Iris pigment epithelial cell (primary cell): ENCODE measurements at places on chromosomes 3 and 15.
A peak's percentile ranks its signal among the peaks of the same experiment; 100 is the strongest.

- DNase-seq = peak; percentile 100
Measured at GRCh38 chr3:156535162-156535627, 19.7 kb downstream of the SSR3 start.

DNA sequence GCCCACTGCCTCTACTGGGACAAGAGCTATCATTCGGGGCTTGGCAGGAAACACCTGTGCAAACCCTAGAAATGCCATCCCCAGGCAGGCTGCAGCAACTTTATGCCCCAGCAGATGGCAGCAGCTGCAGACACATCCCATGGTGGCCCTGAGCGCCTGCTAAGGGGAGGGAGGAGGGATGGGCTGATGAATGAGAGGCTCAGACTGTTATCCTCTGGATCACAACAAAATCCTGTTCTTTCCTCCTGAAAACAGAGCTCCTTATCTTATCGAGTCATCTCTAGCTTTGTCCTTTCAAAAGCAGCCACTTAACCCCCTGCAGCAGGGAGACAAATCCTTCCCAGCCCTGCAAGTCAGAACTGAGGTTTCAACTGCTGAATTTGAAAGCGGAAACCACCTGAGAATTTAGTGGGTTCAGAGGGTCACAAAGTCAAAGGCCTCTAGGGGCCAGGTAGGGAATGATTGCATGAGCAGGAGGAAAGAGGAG, 90.6 kb upstream of the PROK2 start:
- DNase-seq = peak; percentile 69

GRCh38 chr3:14242490-14243311, 64.1 kb downstream of the LSM3 start:
- DNase-seq = no peak

DNA sequence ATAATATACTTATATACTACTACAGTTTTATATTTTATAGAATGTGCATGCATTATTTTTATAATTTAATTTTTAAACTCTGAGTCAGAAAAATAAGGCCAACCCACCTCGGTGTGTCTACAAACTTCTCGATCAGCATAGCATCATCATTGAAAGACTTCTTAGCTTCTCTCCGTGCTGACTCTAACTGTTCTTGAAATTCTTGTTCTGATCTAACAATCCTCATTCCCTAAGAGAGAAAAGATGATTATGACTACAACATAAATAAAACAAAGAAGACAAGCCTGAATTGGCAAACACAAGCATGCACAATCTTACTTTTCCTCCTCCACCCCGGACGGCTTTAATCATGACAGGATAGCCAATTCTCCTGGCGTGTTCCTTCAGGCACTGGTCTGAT, 28.4 kb downstream of the MCCC1 start:
- DNase-seq = no peak

GRCh38 chr3:61715886-61716527, 154.6 kb downstream of the PTPRG start:
- no peak for DNase-seq

GRCh38 chr3:177263615-177264368, 66.5 kb upstream of the TBL1XR1 start:
- peak; percentile 42 for DNase-seq

DNA sequence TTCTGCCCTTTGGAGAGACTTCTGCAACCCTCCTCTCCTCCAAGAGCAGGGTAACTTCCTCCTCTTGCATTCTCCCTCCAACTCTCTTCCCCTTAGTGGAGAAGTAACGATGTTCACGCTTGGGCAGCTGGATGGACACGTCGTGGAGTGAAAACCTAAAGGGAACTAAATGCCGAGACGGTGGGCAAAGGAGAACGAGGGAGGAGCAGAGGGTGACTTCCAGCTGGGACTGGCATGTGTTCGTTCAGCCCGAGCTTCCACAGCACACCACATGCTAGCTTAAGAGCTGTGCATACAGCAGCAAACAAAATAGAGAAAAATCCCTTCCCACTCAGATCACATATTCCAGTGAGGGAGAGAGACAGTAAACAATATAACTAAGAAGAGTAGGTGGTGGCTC, 179.8 kb downstream of the SLCO3A1 start:
- DNase-seq = no peak

- DNase-seq = peak; percentile 31
Measured at GRCh38 chr3:40312661-40313226, 3.2 kb downstream of the EIF1B start.

GRCh38 chr3:185371306-185372074, 8.6 kb downstream of the MAP3K13 start:
- DNase-seq = no peak

- DNase-seq = peak; percentile 91
Measured at GRCh38 chr15:74790080-74790916, 8.4 kb downstream of the CSK start.

DNA sequence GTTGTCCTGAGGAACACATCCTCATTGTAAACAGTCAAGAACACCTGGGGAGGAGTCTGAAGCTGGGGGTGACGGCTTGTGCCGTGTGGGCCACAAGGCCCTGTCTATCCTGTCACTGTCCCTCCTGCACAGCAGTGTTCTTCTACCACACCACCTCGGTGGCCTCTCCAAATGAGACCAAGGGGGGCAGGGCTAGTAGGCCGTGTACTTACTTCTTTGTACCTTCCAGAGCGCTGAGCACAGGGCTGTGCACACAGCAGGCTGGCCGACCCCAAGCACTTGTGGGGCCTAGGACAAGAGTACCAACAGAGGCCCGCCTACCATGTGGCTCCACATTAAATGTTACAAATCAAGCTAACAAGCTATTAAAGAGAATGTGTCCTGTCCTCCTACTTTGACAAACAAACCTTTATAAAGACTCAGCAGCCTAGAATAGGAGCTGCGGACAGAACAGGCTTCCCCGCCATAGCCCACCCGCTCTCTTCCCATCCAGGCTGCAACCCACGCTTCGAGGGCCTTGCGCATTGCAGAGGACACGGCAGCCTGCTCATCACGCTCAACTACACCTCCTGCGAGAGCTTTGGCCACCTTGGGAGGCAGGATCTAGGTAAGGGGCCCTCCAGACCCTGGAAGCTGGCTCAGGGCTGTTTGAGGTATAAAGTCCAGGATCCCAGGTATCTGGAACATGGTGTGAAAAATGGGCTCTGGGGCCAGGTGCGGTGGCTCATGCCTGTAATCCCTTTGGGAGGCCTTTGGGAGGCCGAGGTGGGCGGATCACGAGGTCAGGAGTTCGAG, 30.5 kb downstream of the MELTF start:
- no peak for DNase-seq

DNA sequence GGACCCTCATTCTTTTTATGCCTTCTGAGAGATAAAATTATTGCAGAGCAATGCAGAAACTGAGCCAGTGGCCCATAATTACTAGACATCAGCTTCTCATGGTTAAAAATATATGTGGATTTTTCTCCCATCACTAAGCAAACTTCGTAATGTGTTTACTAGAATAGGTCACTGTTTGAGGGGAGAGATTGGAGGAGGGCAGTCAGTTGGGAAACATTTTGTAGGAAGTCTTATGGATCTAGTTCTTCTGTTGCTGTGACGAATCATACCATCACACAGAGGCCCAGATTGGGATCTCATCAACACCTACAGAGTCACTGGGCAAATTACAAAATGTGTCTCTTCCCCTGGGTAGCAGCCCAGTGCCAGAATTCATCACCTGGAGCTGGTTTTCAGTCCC, 81.4 kb downstream of the PDE8A start:
- DNase-seq = no peak

DNA sequence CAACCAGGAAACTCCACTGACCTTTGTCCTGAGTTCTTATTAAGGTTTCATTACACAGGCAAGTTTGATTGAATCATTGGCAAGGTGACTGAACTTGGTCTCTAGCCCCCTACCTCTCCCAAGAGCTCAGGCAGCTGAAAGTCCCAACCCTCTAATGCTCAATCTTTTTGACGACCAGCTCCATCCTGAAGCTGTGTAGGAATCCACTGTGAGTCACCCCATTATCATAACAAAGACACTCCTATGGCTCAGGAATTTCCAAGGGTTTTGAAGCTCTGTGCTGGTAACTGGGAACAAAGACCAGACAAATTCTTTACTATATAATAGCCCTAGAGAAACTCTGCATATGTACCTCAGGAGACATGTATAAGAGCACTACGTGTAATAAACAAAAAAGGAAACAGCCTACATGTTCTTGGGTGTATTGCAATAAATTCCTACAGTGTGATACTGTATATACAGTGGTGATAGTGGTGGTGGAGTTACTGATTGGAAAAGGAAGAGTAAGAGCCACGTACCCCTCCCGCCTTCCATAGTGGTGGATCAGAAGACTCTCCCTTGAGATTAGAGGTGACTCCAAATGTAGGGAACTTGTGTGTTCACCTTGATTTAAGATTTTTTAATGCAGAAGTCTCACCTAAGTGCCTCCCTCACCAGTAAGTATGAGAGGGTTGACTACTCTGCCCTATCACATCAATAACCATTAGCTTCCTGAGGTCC, 116.6 kb downstream of the ST8SIA2 start:
- no peak for DNase-seq

DNA sequence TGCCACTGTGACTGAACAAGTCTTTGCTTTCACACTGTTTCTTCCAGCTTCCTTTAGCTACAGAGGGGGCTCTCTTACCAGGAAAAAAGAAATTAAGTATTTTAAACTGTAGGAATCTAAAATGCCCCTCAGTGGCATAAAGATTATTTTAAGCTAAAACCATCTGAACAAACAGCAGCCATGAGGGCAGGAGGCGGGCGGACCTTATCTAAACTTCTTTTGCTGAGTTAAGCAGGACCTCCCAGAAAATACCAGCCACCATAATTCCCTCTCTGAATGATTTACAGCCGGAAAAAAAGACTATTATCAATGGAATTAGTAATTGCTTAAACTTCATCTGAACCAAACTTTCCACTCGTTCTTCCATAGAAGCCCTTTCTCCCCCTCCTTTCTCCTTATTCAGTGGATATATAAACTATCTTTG, 5.2 kb upstream of the TOPAZ1 start:
- DNase-seq = no peak

DNA sequence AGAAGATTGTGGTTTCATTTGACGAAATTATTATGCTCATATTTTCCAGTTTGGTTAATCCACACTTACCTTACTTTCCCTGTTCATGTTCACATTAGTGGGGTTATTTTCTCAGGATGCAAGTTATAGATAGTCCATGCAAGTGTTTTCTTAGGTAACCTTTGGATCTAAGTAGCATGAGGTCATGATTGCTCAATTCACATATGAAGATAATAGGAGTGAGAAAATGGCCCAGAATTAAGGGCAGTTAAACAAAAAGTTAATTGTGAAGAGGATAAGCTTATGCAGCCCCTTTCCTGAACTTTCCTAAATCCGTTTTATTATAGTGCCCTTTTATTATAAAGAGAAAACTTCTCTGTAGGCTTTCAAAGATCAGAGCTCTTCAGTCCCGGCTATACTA, 83.4 kb downstream of the CD200R1L start:
- no peak for DNase-seq

- peak; percentile 79 for DNase-seq
Measured at GRCh38 chr15:66997212-66997611, 68.2 kb upstream of the SMAD3 start.

DNA sequence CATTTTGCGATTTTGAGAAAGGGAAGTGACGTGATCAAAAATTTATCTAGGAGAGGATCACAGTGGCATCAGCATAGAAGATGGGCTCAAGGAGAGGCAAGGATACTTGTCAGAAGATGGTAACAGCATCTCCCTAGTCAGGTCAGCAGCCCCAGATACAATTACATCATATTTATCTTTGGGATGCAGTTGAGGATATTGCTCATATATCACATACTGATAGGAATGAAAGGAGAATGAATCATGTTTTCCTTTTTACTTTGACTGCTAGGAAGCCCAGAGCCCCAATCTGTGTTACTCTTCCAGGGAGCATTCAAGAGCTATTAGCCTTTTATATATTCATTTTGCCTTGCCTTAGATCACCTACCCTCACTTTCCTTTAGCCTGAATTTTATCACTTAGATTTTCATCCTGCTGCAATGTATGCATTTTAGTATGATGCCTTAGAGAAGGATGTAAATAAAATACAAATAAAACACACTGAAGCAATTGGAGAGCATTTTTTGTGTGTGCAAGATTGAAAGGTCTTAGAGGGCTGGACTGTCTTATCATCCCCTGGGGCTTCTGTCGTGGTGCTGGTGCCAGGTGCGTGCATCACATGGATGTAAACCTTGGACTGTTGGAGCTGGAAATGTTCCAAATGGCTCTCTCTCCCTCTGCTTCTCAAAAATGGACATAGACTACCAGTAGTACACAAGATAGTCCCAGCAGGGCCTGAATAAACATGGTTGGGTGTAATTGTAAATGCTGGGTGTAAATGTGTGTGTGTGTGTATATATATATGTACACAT, 40.3 kb downstream of the CORO2B start:
- DNase-seq = peak; percentile 79

DNA sequence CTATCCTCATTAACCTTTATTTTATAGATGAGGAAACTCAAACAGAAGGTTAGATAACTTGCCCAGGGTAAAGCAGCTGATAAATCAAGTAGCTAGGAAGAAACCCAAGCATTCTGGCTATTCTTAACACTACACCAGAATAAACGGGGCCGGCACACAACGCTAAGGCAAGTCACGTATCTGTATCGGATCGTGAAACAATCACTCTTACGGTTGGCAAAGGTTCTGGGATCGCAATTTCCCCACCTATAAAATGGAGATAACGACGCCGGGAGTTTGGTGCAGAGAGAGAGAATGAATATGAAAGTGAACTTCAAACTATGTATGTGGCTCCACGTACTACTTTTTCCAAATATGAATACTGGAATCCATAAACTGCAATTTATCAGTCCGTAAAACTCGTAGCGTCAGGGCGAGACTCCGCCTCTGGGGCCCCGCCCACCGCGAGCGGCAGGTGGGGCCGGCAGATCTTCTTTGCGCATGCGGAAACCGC, 252 bp upstream of the ARMC8 start:
- DNase-seq = peak; percentile 88

DNA sequence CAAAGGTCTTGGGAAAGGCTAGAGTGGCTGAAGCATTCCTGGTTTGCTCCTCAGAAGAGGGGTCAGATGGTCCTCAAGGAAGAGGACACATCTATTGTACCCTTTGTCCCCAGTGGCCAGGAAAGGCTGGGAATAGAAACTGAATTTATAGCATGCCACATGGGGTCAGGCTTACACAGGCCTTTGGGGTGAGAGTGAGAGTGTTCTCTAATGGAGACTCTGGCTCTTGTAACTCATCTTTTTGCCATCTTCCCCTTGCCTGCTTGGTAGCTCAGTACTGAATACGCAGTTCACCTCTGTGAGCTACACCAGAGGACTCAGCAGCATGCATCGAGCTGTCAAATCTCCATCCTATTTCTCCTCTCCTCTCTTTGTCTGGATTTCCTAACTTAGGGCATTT, 87.5 kb downstream of the ATP2B2 start:
- peak; percentile 28 for DNase-seq

GRCh38 chr3:120421926-120422325, 28.9 kb downstream of the FSTL1 start:
- no peak for DNase-seq
